ENCODE measurements at places on chromosomes 7 and 10.
A peak's percentile ranks its signal among the peaks of the same experiment; 100 is the strongest.

DNA sequence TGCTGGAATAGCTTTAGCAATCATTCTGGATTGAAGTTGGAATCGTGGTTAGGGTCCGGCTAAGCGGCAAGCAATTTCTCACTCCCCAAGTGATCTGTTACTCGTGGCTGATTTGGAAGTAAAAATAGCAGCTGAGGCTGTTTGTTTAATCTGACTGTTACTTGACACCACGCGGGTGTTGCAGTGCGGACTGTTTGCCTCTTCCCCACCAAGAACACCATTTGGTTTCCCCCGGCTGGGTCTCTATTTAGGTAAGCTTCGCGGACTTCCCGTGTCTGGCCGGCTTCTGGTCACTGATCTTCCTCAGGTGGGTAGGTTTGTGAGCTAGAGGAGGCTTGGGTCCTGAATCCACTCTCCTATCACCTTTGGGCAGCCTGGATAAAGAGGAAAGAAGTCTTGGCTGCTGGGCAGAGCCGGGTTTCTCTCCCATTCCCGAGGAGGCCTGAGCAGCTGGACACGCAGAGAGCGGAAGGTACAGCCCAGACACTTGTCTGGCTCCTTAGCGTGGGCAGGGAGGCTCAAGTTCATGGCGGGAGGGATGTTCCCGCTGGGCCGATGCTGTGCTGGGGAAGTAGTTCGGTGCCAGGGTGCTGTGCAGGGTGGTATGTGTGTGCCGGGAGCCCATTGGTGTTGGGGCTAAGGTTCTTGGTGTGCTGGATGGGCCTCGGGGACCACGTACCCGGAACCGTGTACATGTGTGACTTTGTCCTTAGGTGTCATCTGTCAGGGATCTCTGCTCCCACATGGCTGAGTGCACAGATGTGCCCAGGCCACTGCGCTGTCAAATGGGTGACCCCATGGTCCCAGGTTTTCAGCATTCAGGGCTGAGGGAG lies at the start of gene C10orf71:
TSS of gene C10orf71 (plus strand) at position 188 of the 833 bp plus-strand sequence. CDS start 23,376 bp downstream, outside the sequence.
- DNase-seq = no peak

- no peak for DNase-seq
Observed at GRCh38 chr7:80873140-80873539, 45.7 kb downstream of the SEMA3C start.

GRCh38 chr10:36577126-36577525 lies 548.3 kb upstream of the ANKRD30A start:
- DNase-seq = no peak

GRCh38 chr7:55374213-55374612 lies 9.1 kb downstream of the LANCL2 start:
- no peak for DNase-seq

DNA sequence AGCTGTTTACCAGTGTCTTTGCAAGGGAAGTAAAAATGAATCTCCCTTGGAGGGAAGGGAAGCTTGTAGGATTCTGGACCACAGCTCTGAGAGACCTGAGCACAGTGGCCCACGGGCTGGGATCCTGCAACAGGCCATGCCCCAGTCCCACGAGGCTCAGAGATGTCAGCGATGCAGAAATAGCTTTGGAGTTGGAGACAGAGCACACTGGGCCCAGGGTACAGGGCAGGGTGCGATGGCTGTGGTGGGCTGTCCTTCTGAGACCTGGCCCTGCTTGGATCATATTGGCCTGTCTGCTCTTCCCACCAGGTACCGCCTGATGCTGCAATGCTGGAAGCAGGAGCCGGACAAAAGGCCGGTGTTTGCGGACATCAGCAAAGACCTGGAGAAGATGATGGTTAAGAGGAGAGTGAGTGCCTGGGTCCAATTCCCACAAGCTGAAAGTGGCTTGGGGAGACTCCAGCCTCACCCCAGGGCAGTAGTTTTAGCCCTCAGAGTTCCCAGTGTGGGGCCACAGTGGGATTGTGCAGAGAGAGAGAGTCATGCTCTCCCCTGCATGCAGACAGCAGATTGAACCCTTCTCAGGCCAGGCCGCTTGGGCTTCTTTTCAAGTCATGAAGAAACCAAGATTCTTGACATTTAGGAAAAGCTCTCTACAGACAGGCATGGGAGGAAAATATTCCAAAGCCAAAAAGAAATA lies 13.5 kb upstream of the CSGALNACT2 start:
- no peak for DNase-seq

- no peak for DNase-seq
Observed at GRCh38 chr7:133003052-133003910, 78.6 kb downstream of the CHCHD3 start.

DNA sequence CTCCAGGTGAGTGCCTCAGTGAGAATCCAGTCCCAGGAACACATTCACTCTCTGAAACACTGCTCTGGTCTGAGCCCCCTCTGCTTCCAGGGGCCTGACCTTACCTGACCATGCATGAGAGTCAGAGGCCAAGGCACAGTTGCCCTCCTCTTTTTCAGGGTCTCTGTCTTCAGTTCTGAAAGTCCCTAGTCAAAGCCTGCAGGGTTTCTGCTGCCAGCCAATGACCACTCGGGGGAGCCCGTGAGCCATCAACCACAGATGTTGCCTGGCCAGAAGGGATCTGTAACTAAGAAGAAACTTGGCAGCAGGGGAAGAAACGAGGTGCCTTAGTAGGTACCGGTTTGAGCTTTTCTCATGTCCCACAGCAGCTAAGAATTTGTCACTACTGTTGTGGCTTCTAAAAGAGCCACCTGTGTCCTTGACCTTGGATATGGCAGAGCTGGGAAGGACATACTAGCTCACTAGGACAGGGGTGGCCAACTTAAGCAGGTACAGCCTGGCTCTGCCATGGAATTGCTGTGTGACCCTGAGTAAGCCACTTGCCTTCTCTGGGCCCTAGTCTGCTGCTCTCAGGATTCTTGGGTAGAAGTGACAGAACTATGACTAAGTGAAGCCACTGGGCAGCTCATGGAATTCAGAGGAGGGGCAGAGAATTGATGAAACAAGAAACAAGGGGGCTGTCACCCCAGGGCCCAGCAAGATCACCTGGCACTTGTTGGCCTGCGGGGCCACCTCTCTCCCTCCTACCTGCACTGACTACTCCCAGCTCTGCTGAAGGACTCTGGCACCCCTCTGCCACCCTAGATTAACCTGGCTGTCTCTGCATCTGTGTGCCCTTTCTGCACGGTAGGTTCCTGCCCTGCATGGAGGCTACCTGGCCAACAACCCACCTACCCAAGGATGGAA lies 83.8 kb upstream of the GPR26 start:
- DNase-seq = peak; percentile 38

- no peak for DNase-seq
Observed at GRCh38 chr7:139180700-139181311, 50.2 kb upstream of the UBN2 start.

DNA sequence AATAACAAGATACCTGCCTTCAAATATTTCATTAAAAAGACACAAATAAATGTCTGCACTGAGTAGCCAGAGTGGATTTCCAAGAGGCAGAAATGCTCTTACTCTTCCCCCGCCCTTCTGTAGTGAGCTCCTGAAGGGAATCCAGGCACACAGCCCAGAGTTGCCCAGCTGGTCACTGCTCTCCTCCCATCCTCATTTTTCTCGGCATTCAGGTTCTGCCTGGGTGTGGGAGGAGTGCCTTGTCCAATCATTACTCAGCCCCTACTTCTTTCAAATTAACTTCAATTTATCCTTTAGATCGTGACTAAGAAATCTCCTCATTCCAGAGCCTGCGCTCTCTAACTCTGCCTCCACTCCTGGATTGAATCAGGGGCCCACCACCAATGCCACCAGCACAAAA lies 12.2 kb downstream of the CCDC6 start:
- DNase-seq = no peak

DNA sequence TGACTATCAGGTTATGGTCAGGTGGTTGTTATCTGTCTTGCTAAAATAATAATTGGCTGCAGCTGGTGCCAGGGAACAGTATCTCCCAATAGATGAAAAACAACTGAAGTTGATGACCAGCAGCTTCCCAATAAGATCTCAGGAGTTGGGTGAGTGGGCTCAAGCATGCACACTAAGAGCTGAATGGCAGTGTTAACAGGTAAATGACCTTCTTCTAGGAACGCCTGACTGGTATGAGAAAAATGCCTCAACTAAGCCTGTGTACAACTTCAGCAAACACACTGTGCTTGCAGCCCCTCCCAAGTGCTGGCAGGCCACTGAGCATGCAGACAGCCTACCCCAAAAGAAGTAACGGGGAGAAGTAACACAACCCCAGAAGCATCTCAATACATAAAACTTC lies 636.9 kb downstream of the ACTR3B start:
- DNase-seq = no peak

DNA sequence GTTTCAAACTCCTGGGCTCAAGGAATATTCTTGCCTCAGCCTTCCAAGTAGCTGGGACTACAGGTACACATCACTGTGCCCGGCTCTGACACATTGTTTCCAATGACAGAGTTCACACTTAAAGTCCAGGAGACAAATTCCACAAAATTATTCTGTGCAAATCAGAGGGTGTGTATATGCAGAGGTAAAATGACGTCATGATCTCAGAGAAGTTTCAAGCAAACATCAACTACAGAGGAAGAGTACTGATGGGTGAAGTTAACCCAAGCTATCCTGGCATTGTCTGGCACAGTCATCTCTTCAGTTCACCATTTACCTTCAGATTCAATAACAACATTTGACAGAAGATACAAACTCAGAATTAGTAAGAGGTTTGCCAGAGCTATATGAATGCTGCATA lies 388.9 kb downstream of the HPSE2 start:
- no peak for DNase-seq

- no peak for DNase-seq
Observed at GRCh38 chr7:136931169-136931867, 62.9 kb downstream of the CHRM2 start.

DNA sequence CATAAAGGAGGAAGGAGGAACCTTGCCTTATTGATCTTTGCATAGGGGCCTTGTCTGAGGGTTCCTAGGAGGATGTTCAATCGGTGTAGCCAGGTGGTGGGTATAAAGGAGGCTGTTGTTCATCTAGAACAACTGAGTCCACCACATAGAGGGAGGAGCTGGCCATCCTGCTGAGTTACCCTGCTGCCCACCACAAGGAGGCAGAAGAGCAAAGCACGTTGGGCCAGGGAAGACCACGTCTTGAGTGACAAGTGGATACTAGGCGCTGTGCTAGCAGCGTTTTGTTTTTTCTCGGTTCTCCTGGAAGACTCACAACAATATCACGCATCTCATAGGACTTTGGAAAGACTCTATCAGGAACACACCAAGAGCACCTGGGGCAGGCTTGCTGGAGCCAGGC lies 20.0 kb downstream of the FOXI2 start:
- DNase-seq = no peak

DNA sequence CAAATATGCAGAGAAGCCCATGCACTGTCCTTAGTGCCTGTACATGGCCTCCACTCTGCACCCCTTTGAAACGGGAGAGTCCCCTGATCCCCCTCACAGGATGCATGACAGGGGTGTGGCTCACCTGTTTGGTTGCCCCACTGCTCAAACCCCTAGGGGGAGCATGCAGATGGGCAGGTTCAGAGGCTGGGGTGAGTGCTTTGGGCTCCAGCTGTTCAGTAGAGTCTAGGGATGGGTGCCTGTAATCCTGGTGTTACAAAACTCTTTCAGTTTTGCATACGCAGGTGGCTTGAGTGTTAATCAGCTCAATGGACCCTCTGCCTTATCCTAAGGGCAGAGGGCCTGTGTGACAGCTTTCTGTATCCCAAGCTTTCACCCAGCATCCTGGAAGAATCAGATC lies 7.8 kb upstream of the SFTPA1 start:
- no peak for DNase-seq

GRCh38 chr7:78530351-78530750 lies 731.8 kb downstream of the PHTF2 start:
- DNase-seq = peak; percentile 73
